ENCODE measurements at places on chromosomes 12 and 14.

DNA sequence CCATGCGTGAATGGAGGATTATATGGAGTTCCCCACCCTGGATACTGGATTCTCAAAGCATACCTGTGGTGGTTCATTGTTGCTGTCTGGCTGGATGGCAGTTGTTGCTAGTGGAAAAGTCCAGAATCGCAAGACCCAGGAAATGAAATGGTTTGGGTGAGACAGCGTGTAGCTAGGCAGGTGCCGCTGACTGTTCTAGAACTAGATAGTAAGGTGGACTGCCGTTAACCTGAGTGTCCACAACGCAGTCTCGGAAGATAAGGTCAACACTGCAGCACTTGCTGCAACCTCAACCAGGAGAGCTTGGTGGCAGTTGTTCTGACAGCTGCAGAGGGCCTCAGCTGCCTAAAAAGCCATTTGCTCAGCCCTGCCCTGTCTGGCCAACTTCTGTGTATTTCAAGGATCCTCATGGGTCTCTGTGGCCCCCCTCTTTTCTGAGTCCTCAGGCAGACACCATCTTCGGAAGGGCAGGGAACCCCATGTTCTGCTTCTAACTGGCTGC, 15.5 kb upstream of the IRF2BPL start:
- DNase-seq, result no peak

DNA sequence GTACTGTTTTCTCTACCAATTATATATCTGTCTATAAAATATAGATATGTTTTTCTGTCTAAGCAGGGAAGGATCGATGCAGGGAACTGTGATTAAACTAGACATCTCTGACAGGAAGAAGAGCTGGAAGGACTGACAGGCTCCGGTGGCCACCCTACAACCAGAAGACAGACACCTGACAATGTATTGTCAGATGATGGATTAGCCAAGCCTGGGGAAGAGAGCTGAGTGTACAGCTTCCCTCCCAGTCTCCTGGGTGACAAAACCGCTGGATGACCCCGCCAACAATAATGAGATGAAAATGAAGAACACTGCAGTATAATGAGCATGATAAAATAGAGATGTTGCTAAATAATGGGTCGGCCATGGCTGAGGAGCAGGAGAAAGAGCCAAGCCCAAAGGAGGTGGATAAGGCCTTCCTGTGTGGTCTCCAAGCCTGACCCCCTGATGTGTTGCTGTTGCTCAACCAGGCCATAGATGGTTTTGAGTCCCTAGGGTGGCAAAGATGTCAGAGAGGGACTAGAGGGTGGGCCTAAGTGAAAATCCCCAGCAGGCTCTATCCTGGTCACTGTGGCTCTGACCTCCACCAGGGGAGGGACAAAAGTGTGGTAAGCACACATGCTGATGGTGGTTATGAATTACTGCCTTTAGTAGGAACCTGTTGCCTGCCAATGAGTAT, 28.2 kb downstream of the DHRS2 start:
- DNase-seq, result no peak

- DNase-seq, result no peak
Measured at GRCh38 chr14:105527826-105528585, 1.6 kb downstream of the TMEM121 start.

GRCh38 chr12:15368812-15369211, 46.5 kb downstream of the PTPRO start:
- no peak for DNase-seq

- peak; percentile 17 for DNase-seq
Measured at GRCh38 chr12:90013409-90013808, 304.8 kb upstream of the ATP2B1 start.

DNA sequence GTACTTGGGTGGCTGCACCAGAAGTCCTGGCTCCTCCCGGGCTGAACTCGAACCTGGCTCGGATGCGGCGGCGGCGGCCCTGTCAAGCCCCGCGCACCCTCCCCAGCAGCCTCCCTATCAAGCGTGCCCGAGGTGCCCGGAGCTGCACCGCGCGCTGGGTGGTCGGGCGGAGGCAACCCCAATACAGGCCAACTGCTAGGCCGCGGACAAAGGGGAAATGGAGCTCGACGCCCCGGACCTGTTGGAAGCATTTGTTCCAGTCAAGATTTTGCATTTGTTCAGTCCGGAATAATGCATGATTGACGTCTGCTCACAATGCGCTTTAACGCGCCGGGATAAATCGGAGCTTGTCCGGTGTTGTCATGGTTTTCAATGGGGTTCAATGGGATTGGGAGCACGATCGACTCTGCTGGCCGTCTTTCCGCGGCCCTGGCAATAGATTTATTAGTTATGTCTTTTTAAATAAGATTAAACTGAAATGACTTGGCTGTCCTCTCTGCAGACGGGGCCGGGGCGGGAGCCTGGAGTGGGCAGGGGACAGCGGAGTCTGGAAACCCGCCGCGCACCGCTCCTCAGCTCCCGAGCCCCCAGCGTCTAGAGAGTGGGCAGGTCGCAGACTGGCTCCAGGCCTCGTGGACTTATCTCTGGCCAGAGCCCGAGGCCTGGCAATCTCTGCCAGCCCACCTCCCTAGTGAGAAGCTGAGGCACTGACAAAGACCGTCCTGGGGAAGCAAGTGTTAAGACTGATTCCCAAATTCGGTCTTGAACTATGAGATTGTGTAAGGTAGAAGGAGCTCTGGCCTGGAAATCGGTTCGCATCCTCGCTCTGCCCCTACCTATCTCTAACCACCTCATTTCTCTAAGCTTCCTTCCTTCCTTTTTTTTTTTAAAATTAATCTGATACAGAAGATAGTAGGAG, 1.7 kb upstream of the NKX2-8 start:
- no peak for DNase-seq

- no peak for DNase-seq
Measured at GRCh38 chr12:49334681-49335080, 2.3 kb downstream of the C1QL4 start.

DNA sequence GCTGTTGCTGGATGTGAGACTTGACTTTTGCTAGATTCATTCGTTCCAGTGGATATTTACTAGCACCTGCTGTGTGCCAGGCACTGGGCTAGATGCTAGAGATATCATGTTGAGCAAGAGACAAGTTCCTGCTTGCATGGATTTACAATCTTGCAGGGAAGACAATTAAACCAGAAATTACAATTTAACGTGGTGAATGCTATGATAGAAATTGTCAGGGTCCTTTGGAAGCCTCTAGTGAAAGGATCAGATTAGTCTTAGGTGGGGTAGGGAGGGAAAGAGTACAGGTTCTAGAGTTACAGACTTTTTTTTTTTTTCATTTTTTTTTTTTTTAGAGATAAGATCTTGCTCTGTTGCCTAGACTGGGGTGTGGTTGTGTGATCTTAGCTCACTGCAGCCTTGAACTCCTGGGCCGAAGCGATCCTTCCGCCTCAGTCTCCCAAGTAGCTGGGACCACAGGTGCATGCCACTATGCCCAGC, 36.7 kb downstream of the SPATS2 start:
- DNase-seq, result no peak

DNA sequence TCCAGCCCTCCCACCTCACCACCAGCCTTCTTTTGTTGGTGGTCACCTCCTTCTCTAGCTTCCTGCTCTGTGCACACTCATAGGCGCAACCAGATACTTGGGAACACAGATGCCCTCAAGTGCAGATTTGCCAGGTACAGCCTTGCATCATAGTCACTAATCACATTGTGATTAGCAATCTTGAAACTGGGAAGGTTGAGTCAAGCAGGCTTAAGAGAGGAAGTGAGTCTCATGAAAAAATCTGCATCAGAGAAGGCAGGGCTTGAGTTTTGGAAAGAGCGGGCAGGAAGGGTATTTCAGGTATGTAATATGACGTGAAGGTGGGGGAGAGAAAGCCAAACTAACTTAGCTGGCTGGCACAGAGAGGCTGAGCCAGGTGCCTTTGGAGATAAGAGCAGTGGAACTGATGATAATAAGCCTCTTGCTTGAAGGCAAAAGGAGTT, 2.7 kb upstream of the RABGGTA start:
- DNase-seq, result no peak

DNA sequence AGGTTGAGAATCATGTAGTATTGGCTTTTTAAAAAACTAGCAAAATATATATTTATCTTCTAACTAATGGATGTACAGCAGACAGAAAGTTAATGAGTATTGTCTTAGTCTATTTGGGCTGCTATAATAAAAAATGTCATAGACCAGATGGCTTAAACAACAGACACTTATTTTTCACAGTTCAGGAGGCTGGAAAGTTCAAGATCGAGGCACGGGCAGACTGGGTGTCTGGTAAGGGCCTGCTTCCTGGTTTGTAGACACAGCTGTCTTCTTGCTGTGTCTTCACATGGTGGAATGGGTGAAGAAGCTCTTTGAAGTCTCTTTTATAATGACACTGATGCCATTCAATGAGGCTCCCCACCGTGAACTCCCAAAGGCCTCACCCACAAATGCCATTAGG, 70.1 kb upstream of the KRR1 start:
- no peak for DNase-seq

- DNase-seq, result no peak
Measured at GRCh38 chr14:58104808-58105207, 47.2 kb downstream of the ARMH4 start.

DNA sequence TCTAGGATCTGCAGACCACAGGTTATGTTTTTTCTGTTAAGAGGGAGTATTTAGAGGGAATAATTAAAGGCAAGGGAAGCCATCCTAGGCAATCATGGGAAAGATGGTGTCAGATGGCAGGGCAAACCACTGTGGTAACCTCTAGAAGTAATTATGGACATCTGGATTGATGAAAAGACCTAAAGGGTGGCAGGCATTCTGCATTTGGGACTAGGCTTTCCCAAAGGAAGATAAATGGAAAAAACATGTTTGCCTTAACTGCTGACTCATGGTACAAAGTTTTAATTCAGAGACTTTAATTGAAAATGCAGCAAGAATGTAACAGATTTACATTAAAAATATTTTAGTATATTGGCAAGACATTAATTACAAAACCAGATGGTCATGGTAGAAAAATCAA, 88.1 kb downstream of the TMEM30B start:
- DNase-seq, result no peak

- no peak for DNase-seq
Measured at GRCh38 chr12:12095021-12095420, 24.3 kb downstream of the BCL2L14 start.

DNA sequence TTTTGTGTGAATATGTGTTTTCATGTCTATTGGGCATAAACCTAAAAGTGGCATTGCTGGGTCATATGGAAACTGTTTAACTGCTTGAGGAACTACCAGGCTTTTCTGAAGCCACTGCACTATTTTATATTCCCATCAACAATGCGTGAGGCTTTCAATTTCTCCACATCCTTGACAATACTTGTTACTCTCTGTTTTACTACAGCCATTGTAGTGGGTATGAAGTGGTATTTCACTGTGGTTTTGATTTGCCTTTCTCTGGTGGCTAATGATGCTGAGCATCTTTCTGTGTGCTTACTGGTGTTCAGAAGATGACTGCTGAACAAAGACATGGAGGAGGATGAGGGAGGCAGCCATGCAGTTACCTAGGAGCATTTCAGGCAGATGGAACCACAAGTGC, 13.2 kb upstream of the TDG start:
- DNase-seq, result no peak

GRCh38 chr12:123960029-123960735, 12.4 kb downstream of the CCDC92 start:
- DNase-seq, result no peak

DNA sequence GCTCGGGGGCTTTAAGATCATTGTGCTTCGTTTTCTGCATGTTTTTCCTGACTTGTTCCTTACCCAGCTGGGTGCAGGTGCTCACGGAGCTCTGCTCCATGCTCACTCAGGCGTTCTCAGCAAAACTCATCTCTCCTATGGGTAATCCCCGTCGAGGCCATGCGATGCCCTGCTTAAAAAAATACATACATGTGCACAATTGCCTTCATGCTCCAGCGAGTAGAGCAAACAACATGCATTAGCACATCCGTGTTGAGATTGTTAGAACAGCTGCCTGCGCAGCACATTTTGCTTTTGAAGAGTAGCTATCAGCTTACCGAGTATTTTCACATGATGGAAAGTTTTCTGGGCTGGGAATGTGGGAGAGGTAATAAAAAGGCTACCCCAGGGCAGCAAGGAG, 16.2 kb downstream of the AACS start:
- no peak for DNase-seq

DNA sequence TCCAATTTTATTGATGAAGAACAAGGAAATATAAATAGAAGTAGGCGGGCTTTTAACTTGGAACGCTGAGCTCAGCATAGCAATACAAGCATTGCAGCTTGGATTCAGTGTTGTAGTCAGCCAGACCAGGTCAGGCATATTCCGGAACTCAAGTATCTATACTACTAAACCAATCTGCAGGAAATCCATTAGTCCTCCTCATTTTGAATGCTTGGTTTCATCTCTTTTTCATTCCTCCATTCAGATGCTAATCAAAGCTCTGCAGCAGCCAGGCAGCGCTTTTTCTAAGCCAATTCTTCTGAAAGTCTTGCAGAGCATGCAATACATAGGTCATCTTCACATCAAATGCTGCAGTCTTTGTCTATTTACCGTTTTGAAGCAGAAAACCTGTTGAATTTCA, 49.0 kb downstream of the KIF21A start:
- DNase-seq, result no peak

- DNase-seq, result no peak
Measured at GRCh38 chr12:124655048-124655697, 87.8 kb upstream of the NCOR2 start.

DNA sequence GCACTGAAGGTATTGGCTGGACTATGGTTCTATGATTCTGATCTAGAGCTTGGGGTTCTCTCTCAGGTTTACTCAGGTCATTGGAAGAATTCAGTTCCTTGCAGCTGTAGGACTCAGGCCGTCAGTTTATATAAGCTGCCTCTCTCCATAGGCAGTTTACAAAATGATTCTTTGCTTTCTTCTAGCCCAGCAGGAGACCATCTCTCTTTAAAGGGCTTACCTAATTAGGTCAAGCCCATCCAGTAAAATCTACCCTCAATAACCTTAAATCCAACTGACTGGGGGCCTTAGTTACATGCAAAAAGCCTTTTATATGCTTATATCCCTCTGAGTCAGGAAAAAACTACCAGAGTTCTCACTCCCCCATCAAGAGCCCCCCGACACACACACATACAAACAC, 80.5 kb upstream of the GARIN6 start:
- no peak for DNase-seq

DNA sequence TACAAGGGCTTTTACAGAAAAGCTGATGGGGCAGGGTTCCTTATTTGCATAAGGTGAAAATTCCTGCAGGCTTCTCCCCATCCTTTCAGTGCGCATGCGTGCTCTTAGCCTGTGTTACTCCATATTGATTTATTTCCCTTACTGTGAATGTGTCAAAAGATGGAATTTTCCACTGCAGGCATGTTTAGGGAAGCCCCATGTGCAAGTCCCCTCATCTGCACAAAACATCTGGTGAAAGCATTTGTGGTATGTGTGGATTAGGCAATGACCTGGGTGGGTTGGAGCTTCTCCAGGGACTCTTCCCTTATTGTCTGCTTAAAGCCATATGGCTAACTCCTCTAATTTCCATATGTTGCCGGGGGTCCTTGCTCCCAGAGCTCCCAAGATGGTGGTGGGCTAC, 912.7 kb upstream of the LRFN5 start:
- no peak for DNase-seq

- DNase-seq, result no peak
Measured at GRCh38 chr14:48703728-48704467, 882.3 kb downstream of the RPS29 start.

- no peak for DNase-seq
Measured at GRCh38 chr14:92510972-92511371, 2.6 kb upstream of the RIN3 start.
